ENCODE measurements at places on chromosomes 7 and 10.

GRCh38 chr7:81349044-81349443, 420.8 kb downstream of the HGF start:
- ATAC-seq: no peak

DNA sequence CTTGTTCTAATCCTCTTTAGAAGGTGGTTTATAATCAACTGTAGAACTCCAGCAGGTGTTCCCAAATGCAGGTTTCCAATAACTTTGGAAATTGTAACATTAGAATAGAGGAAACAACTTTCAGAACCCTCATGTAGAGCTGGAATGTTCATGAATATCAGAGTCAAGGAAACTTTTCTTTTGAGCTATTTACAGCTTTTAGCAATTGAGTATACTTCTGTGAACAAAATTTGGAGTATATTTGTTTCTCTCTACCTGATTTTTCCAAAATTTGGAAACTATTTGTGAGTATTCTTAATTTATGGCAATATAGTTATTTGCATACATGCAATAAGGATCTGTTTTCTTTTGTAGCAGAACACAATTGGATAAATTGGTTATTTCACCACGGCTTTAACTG, 2.8 kb upstream of the CFAP43 start:
- ATAC-seq: no peak

- ATAC-seq: no peak
These were observed 3.8 kb upstream of the ADAMTS14 start for GRCh38 chr10:70668454-70668970.

DNA sequence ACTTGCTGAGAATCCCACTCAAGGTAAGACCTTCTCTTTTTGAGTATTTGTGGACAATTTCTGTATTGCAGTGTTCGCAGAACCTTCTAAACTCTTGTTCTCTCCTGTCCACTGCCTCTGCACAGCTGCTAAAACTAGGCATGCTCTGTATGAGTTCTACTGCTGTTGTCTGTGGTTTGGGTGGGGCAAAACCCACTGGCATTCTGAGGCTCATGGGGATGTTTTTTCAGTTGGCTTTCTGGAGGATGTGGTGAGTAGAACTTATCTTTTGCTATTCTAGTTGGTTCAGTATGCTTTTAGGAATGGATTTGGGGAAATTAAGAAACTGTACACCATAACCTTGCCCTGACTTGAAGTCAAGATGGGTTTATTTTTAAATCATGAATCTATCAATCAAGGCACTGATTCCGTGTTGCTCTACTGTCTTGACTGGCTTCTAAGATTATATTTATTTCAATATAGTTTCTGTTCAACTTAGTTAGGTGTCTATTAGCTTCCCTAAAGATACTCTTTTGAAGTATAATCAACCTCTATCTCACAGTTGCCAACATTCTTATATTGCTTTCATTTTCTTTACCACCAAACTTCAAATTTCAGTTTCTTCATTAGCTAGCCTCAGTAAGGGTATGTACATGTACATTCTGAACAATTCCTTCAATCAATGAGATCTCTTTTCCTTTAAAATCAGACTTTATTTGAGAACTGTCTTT, 25.0 kb upstream of the C1GALT1 start:
- peak; percentile 97 for ATAC-seq

DNA sequence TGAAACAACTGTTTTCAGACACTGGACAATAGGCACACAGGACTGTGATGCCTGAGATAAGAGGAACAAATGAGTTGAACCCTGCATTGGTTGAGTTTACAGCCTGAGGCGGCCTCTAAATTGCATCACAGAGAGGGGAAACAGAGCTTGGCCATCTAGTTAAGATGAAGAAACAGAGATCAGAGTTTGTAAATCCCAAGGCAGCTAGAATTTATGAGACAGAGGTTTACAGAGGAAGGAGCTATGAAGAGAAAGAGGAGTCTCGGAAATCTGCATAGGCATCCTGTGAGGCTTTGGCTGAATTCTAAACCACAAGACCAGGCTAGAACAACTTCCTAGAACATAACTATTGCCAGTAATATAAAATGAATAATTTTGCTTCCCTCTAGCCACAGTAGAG, 41.0 kb upstream of the OIT3 start:
- ATAC-seq: no peak

GRCh38 chr10:101961591-101962498, 94.1 kb downstream of the ARMH3 start:
- no peak for ATAC-seq

DNA sequence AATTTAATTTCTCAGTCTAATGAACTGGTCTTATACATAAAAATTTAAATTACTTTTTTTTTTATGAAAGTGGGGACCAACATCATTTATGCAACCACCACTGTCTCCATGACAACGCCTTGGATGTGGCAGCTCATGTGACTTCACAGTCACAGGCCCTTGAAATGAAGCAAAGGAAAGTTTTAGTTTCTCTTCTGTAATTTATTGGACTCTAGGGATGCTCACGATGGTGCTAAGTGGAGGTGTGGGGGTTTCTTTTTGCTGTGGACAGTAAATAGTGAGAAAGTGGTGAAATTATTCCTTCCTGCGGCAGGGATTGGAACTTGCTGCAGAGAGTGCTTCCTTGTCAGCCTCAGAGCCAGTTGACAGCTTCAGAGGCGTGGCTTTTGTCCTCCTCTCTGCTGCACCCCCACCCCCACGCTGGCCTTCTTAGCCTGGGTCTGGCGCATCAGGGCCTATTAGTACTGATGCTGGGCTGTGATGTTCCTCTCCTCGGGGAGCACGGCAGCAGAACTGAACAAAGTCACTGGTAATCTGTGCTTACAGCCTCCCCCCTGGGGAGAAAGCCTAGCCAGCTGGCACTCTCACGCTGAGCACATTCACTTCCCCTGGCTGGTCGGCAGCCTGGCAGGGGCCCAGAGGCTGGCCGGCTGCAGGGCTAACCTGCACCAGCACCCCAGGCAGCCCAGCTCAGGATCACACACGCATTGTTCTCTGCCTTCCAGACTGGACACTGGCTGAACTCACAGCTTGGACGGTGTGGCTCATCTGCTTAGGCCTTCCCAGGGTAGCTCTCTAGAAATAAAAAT, 517.5 kb upstream of the GALNT17 start:
- ATAC-seq: peak; percentile 88
